Skin of body (tissue), 3 donors: ENCODE measurements at places on chromosomes 5 and 9.

- no peak for DNase-seq
Observed at GRCh38 chr5:151449839-151450238, 2.4 kb downstream of the SLC36A1 start.

GRCh38 chr9:74122661-74123060 lies 374.5 kb upstream of the RORB start:
- no peak for DNase-seq

- no peak for DNase-seq
Observed at GRCh38 chr5:127280491-127281220, 9.9 kb upstream of the MEGF10 start.

DNA sequence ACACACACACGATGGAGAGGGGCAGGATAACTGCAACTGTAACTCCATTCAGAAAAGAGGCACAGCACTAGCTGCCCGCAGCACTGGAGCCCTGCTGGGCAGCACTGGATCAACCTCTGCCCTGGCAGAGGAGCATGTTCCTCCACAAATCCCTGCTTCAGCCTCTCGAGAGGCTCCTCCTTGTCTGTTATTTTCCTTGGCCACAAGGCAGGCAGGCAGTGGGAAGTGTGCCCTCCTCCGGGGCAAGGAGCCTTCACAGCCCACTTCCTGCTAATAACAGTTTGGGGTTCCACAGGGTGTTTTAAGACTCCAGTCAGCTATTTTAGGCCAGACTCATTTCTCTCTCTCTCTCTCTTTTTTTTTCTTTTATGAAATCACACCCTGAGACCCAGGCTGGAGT lies 11.8 kb downstream of the FXN start:
- no peak for DNase-seq
